Sigmoid colon (tissue), 7 donors: ENCODE measurements at places on chromosomes 6 and 20.

DNA sequence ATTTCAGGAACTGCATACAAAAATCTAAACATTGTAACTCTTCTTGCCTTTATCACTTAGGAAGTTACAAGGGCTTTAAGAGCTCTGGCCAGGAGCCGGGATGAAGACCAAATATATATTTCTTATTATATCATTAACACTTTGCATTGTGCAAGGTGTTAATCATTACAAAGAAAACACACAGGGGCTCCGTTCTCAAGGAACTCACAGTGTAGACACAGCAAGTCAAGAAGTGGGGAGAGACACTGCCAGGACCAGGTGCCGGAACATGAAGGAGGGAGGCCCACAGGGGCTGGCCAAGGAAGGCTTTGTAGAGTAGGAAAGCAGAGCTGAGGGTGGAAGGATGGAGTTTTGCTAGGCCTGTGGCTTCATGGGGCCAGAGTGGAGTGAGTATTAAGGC lies 17.4 kb downstream of the ITPR3 start:
- no peak for DNase-seq

DNA sequence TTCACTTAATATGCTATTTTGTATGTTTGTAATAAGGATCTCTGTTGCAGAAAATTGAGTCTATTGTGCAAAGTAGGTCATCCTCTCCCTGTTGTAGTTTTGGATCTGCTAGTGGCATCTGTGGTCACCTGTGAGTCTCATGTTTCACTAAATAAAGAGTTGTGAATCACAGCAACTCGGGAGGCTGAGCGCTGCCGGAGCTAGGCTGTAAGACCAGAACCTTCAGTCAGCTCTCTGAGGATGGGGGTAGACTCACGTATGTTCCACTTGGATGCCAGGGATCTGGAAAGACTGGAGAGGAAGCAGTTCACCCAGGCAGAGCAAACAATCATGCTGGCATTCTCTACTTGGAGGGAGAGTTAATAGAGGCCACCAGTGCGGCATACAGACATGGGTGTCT lies 187.3 kb upstream of the FOXA2 start:
- no peak for DNase-seq

DNA sequence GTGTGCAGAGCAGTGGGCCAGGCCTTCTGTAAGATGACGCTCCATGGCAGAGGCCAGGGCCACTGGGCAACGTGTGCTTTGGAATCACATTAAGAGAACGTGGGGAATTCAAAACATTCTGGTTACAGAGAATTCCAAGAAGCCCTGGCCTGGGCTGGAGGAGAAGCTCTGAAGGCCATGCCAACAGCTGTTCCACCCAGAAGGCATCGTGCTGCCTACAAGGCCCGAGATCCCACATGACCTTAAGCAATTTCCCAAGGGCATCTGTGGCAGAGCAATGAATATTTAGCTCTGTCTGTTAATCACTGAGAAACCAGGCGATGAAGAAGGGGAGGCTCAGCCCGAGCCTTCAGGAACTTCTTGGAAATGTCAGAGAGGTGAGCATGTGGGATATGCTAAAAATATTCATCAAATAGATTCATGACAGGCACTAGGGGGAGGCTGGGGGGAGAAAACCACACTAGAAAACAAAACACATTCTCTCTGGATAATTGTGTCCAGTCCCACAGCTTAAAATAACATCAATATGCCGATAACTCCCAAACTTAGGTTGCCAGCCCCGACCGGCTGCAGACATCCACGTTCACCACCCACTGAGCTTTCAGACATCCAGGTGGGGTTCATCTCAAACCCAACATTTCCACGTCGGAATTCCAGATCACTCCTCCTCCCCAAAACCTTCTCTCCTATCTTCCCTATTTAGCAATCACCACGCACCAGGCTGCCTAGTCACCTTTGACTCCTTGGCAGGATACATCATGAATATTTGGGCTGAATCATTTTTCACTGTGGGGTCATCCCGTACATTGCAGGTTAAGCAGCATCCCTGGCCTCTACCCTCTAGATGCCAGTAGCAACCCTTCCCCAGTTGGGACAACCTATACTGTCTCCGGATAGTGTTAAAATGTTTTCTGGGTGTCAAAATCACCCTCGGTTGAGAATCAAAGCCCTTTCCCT lies 6.6 kb downstream of the SULF2 start:
- DNase-seq: no peak

- no peak for DNase-seq
These were observed 45.4 kb downstream of the TPBG start for GRCh38 chr6:82408952-82409431.

DNA sequence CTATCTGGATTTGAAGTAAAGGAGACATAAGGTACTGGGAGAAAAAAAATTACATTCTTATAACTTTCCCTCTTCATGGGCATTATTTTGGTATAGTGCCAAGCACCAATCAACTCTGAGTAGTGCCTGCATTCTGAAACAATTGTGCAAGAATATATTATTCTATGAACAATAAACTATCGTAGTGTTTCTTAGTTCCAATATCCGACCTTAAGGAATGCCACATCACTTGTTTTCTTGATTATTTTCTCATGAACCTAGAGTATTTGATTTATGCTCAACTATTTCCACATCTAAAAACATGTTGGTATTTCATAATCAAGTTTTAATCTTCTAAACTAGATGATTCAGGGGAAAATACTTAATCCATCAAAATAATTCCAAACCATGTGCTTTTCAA lies 294.4 kb upstream of the TBX18 start:
- no peak for DNase-seq

- DNase-seq: no peak
These were observed 77.8 kb upstream of the HTR1E start for GRCh38 chr6:86859513-86859912.

DNA sequence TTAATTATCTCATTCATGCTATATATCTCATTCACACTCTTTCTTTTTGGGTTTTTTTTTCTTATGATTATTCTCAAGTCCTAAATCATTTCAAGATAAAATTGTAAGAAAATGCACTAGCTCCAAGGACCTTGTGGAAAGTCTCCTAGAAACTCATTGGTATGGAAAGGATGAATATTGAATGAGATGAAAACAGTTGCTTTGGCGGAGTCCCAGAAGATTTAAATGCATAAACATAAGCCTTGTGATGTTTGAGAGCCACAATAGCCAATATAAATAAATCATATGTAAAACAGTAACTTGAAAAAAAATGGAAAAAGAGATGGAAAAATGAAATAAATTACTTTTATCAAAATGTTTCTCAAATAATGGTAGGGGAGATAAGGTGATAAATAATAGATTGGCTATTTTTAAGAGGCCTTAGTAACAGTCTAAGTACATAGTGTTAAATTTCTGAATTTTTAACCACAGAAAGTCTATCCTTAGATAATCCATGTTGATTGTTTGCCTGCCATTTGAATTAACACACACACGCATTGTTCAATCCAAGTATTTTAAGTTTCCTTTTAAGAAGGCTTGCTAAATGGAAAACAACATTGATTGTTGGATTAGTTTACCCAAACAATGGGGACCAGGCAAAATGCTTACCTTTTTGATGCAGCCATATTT lies 81.1 kb upstream of the CD2AP start:
- DNase-seq: no peak

GRCh38 chr6:19159089-19159488 lies 678.1 kb upstream of the ID4 start:
- DNase-seq: no peak

- DNase-seq: no peak
These were observed 10.6 kb downstream of the ACSS2 start for GRCh38 chr20:34887023-34887422.

GRCh38 chr20:48823960-48824498 lies 3.8 kb downstream of the PREX1 start:
- DNase-seq: no peak

DNA sequence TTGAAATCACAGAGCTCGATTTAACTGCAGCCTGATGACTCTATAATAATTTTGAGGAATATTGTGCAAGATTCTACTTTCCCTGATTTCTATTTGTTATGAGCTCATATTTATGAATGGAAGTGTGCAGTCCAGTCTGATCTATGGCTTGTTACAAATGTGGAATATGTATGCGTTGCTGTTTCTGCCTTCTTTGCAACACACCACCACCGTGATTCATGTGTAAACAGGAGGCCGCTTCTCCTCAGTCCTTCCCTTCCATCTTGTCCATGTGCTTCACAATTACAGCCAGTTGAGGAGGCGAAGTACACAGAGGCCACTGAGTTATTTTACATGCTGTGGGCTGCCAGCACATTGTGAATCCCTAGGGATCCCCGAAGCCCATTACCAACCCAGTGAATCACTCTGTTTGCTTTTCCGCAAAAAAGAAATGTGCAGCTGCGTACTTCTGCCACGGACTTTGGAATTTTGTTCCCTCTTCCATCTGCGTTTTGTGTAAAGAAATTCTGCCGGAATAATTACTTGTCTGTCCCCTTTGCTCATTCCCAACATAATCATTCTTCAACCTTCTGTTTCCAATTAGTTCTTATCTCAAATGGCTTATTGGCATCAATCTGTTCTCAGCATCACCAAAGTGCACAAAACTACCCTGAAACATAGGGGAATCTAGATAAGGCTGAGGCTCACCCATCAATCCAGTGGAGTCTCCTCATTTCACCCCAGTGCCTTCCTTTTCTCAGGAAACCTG lies 551.6 kb upstream of the CITED2 start:
- DNase-seq: no peak

DNA sequence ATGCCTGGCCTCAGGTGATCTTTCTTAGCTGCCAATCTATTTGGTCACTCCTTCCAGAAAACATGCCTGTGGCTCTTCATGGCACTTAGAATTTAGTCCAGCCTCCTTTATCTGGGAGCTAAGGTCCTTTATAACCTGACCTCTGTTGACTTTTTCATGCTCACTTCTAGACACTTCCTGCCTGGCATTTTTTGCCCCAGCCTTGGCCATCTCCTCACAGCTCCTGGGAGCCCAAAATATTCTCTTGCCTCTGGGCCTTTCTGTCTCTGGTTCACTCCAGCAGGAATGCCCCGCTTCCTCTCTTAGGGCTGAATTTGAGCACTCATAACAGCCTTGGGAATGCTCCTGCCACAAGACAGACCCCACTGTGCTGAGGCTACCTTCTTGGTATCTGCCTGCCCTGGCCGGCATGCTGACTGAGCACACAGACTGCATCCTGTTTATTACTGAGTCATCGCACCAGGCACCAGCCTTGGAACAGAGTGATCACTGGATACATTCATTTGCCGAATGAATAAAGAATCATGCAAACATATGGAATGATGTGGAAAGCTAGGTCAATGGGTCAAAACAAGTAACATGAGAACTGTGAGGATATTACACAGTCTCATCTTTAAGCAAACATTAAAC lies 5.8 kb upstream of the EEF1E1 start:
- no peak for DNase-seq

GRCh38 chr20:48538856-48539255 lies 288.9 kb downstream of the PREX1 start:
- no peak for DNase-seq

- no peak for DNase-seq
These were observed 17.0 kb upstream of the ZNF318 start for GRCh38 chr6:43386492-43386891.

DNA sequence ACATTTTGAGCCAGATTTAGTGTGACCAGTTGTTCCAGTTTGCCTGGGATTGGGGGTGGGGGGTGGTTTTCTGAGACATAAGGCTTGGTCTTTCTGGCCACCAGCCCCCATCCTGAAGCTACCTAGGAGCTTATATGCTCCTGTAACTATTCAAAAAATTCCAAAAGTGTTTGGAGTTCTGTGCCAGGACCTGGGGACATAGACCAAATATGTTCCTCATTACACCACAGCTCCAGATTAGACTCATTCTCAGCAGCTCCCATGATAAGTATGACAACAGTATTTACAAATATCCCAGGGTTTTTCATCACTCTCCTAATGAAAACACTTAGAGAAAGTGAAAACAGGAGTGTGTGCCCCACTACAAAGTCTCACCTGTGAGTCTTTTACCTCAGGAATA lies 37.8 kb upstream of the RNF144B start:
- no peak for DNase-seq

DNA sequence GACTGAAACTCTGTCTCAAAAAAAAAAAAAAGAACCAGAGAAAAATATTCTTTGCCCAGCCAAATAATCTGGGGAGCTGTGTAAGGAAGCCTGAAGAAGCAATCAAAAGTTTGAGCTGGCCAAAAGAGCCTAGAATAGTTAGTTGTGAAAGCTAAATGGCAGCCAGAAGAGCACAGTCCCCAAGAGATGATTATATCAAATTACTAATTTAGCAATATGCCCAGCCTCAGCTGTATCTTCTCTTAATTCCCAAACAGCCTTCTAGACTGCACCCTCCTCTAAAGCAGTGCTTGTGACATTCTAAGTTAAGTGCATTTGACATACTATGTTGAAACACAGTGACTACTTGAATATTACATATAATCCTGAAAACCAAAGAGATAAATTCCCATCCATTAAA lies 38.9 kb downstream of the CDK19 start:
- no peak for DNase-seq

DNA sequence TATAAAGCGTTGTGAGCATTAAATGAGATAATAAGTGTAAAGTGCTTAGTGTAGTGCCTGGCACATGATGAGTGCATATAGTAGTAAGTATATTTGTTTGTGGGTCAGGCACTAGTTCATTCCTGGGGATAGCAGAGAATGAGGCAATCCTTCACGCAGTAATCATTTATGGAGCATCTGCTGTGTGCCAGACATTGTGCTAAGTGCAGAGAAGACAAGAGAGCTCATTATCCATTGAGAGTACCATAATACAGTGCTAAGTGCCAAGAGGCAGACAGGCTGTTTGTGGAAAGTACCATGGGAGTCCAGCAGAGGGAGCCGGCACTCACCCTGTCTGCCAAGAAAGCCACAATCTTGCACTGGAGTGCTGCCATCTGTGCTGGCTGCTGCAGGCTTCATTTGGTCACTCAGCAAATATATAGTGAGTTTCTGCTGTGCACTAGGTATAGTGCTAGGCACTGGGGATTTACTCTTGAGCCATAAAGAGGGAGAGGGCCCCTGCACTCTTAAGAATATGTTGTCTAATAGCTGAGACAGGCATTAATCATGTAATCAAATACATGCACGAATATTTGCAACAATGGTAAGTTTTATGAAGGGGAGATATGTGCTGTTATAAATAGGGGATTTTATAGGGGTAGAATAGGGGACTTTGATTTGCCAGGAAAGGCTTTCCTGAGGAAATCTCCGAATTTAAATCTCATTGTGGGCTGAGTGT lies 12.9 kb upstream of the MROH8 start:
- peak; percentile 95 for DNase-seq

DNA sequence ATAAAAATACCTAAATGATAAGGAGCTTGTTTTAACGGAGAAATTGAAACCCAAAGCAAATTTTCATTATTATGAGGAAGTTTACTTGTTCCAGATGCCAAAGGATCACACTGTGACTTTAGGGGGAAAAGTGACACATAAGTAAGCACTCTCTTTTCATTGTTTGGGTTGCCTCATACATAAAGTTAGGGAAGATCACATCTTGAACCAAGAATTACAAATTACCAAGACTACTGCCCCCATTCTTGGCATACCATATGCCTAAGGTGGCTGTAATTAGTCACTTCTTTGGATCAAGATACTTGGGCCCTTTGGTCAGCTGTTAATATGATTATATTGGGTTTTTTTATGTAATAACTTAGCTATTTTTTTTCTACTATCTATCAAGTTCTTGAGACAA lies 269.0 kb downstream of the COL12A1 start:
- DNase-seq: no peak
